ENCODE measurements at places on chromosomes 2 and 18.
A peak's percentile ranks its signal among the peaks of the same experiment; 100 is the strongest.

GRCh38 chr2:172937884-172938712 is 137.5 kb upstream of the MAP3K20 start:
- DNase-seq, result no peak

DNA sequence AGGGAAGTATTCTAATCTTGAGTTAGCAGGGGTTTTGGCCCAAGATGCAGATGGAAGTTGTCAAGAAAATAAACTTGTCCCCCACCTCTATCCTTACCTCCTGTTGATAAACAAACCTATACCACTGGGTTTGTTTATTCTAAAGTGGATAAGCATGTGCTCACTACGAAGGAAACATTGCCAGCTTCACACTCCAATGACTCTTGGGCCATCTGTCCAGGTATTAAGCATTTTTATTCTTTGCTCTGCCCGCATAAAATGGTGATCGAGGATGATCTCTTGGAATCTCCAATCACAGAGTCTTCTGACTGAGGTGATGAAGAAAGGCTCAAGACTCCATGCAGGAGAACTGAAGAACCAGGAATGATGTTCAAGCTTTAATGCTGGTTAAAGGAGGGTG is 1908.4 kb upstream of the PIK3C3 start:
- DNase-seq, result no peak

DNA sequence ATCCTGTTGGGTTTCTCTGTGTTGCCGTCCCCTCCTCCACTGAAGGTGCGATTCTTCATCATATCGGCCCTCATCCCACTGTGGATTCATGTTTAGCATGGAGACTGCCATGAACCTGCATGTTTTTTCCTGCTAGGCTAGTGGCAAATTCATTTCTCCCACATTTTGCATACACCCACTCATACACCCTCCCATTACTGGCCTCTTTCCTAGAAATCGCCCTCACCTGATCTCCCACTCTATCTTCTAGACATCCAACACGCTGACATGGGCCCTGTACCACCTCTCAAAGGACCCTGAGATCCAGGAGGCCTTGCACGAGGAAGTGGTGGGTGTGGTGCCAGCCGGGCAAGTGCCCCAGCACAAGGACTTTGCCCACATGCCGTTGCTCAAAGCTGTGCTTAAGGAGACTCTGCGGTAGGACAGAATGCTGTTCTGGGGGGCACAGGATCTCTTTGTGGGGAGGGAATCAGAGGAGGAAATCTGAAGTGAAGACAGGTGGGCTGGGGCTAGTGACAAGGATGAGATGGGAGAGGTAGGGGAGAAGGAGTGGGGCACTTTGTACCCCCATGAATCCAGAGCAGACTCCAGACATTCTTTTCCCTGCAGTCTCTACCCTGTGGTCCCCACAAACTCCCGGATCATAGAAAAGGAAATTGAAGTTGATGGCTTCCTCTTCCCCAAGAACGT is 17.7 kb downstream of the PRKAG3 start:
- DNase-seq, result no peak

GRCh38 chr2:37686792-37687526 is 15.5 kb upstream of the CDC42EP3 start:
- no peak for DNase-seq

DNA sequence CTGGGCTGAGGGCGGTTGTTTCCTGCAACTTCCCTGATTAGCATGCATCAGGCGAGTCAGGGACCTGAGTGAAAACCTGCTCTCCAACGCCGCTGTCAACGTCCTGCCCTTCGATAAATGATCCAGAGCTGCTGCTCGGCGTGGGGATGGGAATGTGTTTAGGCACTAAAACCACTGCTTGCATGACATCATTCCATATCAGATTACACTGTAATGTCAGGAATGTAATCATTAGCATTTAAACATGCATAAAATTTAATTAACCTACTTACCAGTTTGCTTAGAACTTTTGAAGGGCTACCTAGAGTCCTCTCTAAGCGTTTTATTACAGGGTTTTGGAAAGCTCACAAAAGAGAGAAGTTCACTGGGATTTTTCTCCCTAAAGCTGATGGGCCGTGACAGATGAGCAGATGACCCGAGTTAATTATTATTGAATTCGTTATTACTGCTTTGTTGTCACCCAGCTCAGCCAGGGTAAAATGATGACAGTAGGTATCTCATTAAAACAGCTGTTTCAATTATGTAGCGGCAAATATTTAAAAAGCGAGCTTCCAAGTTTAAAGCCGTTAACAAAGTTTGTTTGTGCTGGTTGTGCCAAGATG is 685.6 kb upstream of the SALL3 start:
- no peak for DNase-seq

DNA sequence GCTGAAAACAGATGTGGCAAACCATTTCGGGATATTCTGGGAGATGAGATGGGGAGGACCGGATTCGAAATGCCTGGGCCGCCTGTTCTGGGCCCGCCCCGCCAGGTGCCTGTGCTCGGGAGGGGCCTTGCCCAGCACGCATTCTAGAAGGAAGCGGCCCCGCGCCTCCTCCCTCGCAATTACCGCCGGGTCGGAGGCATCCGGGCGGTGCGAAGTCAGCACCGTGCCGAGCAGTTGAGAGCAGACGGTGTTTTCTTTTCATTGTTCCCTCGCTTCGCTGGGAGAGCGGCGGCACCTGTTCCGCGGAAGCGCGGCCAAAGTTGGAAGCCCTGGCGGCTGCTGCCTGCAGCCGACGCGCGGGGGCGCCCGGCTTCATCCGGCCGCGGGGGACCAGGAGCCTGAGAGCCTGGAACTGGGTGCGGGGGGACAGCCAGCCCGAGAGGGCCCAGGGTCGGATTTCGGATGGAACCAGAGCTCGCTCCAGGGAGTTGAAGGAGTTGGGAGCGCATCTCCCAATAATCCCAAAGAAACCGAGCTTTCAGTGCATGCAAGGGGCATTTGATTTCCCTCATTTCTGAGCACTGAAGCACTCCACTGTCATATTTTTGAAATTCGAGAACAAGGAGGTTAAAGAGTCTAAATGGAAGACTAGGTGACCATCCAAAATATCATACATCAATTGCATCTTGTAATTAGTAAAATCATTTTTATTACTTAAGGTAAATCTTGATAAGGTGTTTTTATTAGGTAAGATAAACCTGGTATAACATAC is 241.8 kb upstream of the RAB12 start:
- no peak for DNase-seq

GRCh38 chr18:36066001-36066400 is 1.4 kb downstream of the RPRD1A start:
- DNase-seq, result no peak

DNA sequence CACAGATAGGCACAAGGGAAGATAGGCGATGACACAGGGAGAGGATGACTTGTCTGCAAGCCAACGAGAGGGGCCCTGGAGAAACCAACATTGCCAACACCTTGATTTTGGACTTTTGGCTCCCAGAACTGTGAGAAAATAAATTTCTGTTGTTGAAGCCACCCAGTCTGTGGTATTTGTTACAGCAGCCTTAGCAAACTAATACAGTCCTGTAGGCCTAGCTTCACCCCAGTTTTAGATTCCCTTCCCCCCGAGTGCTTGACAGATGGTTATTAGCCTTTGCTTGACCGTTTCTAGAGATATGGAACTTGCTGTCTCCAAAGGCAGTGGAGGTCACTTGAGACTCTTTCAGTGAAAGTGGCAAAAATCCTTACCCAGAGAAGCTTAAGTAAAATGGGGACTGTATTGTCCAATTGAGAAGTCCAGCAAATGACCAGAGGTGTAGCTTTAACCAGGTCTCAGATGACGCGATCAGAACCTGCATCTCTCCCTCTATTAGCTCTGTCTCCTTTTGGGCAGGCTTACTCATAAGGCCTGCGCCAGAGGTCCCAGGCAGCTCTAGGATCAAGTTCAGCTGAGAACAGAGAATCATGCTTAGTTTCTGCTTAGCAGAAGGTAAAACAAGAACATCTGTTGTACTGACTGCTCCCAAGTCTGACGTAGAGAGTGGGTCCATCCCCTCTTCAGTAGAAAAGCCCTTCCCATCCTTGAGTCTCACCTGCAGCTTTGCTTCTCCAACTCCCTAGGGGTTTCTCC is 50.4 kb downstream of the MFSD6 start:
- no peak for DNase-seq

- DNase-seq, result no peak
Measured at GRCh38 chr2:54574107-54574859, 118.2 kb downstream of the SPTBN1 start.

DNA sequence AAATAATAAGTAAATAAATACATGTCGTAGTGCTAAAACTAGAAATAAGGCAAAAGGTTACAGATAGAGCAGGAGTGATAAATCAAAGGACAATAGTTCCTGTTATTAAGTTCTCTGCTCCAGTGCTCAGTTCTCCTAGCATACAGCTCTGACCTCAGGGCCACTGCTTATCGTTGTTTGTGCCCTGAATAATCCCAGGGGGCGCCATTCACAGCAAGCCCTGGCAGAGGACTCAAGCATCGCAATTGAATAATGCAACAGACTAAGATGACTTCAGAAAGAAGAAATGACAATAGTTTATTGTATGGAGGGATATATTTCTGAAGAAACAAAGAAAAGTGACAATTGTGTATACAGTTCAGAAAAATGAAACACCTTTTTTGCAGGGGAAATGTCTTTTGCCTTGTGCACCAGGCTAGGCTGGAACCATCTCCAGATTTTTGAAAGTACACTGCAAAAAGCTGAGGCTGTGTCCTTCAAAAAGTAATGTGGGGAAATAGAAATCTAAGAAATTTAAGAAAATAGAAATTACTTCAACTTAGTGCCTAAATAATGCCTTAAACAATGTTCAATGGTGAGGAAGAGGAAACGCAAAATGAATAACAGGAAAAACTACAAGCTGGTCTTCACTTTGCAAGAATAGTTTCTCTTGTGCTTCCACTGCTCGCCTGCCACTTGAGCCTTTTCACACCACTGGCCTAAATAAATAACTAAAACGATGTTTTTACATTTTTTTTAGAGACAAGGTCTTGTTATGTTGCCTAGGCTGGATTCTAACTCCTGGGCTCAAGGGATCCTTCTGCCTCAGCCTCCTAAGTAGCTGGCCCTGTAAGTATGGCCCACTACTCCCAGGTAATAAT is 19.0 kb upstream of the CCNYL1 start:
- no peak for DNase-seq

DNA sequence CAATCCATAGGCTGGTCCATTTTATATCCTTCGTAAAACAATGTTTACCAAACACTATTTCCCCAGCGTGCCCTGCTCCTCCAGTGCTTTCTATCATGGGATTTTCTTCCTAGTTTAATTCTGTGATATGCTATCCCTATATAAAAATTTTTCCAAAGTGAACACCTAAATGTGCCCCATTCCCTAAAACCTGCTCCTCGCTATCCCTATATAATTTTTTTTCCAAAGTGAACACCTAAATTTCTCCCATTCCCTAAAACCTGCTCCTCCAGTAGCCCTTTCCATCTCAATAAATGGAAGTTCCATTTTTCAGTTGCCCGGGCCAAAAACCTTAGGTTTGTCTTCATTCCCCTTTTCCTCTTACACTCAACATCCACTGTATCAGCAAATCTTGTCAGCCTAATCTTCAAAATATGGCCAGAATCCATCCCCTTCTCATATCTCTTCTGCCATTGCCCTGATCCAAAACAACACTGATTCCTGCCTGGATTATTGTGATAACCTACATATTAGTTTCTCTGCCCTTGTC is 26.1 kb downstream of the APOB start:
- DNase-seq, result no peak

DNA sequence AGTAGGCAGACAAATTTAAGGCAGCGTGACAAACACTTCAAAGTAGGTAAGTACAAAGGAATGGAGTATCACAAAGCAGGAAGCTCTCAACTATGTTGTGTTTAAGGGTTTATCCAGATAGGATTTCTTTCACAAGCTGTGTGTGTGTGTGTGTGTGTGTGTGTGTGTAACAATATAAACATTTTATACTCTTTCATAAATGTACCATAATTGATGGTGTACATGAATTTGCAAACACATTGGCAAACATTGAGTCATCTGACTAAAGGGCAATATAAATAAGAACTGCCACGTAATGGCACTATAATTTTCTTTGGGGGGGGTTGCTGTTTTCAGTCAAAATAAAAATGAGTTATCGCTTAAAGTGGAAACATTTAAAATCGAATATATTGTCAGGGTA is 1004.4 kb upstream of the DDX18 start:
- peak; percentile 41 for DNase-seq

DNA sequence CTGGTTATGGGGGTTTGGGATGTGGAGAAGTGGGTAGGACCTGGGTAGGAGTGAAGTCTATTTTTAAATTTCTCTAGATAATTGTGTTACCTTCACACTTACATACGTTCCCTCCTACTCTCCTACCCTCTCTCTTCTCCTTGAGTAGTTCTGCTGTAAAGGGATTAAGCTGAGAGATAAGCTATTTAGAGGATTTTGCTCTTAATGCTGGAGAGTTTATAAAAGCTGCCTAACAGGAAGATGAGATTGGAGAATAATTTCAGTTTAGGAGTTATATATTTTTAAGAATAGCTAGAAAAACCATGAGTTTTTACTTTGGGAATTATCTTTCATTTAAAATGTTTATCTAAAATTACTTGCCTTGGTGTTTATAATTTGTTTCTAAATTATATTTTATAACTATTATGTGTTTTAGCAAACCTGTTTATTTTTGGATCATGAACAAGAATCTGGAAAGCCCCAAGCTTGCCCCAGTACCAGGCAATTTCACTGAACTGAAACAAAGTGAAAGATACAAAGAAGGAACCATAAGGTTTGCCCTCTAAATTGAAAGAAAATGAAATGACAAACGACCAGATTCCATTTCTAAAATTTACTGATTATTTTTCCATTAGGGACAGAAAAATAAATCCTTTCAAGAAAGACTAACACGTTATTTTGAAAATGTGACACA is 101.5 kb downstream of the ZNF532 start:
- no peak for DNase-seq

- DNase-seq, result no peak
Measured at GRCh38 chr2:174587579-174587978, 10.0 kb downstream of the WIPF1 start.

- no peak for DNase-seq
Measured at GRCh38 chr2:129827311-129828090, 152.0 kb upstream of the RAB6C start.

DNA sequence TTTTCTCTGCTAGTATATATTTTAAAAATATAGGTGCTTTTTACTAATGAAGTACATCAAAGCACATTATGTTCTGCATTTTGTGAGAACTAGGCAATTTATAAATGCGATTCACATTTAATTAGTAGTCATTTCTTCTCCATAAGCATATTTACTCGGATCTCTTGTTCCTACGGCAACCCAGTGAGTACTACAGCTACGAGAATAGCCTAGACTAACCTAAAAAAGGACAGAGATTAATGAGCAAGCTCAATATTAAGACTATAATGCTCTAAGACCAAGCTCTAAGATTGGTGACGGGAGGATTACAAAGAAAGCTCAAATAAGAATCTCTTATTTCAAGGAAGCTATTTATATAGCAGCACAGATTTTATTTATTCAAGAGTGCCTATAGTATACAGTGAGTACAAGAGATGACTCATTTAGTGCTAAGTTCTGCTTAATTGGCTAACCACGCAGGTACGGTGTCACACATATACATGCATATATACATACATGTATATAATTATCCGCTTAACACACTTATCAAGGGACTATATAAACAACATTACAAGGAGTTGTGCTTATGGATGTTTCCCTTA is 364.7 kb downstream of the GPD2 start:
- no peak for DNase-seq
